Subcutaneous adipose tissue (tissue), 4 donors: ENCODE measurements at places on chromosomes 3 and 15. TPM values are rescaled to one million over a fixed set of nuclear protein-coding genes. Genes with fewer than 3 reads are reported as not detected.

Gene FBXL2
- 5.1 TPM for total RNA-seq

Gene GOLGA8M
- total RNA-seq, result 18.3 TPM

Gene GOLGA8H
- total RNA-seq, result 0.65 TPM

Gene C2CD4B
- total RNA-seq, result 1.7 TPM

Gene MGLL
- 85.8 TPM for total RNA-seq

Gene PIGZ
- total RNA-seq, result 8.8 TPM

Gene IDH3A
- total RNA-seq, result 54.1 TPM

Gene AADACL2
- total RNA-seq, result not detected

Gene COLQ
- 5.1 TPM for total RNA-seq

Gene CPN2
- 0.44 TPM for total RNA-seq

Gene HES1
- 12.1 TPM for total RNA-seq

Gene WDR6
- total RNA-seq, result 57.5 TPM

Gene PROK2
- total RNA-seq, result 1.5 TPM

Gene PDCD7
- total RNA-seq, result 11.9 TPM

Gene LCMT2
- total RNA-seq, result 2.8 TPM

Gene CLDN16
- total RNA-seq, result not detected

Gene ARNT2
- 4.3 TPM for total RNA-seq

Gene THUMPD3
- total RNA-seq, result 22.6 TPM

Gene TWF2
- total RNA-seq, result 128 TPM

Gene ADPRH
- 17.7 TPM for total RNA-seq

Gene SLC22A13
- total RNA-seq, result not detected

Gene WDR93
- 0.85 TPM for total RNA-seq

Gene CEP19
- total RNA-seq, result 2.1 TPM

Gene AHSG
- not detected for total RNA-seq

Gene AGBL1
- not detected for total RNA-seq

Gene TMOD3
- total RNA-seq, result 26.7 TPM

Gene ATP10A
- 14.1 TPM for total RNA-seq

Gene KY
- total RNA-seq, result not detected

Gene CFAP44
- 6.8 TPM for total RNA-seq

Gene GOLGA6L9
- total RNA-seq, result 1.3 TPM

Gene REC114
- not detected for total RNA-seq

Gene GOLGA6L26
- not detected for total RNA-seq

Gene CDC25A
- 2.1 TPM for total RNA-seq

Gene TAGLN3
- total RNA-seq, result not detected

Gene GPR149
- not detected for total RNA-seq
